Substantia nigra (tissue), 51 donors: ENCODE measurements at places on chromosomes 3 and 15.

DNA sequence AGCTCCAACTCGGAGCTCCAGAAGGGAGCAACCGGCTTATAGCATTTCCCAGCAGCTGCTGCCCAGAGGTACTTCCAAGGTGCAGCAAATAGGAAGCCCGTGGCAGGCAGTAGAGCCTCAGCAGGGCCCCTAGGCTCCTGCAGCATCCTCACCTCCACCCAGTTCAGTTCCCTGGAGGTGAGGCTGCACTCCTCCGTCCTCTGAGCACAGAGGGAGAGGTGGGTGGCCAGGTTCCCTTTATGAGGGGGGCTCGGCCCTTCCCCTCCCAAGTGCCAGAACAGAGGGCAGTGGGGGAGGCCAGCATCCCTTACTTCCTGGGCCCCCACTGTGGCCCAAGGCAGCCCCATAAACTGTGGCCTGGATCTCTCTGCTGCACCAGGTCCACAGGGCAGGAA, 150.2 kb downstream of the ATP10A start:
- no peak for DNase-seq

DNA sequence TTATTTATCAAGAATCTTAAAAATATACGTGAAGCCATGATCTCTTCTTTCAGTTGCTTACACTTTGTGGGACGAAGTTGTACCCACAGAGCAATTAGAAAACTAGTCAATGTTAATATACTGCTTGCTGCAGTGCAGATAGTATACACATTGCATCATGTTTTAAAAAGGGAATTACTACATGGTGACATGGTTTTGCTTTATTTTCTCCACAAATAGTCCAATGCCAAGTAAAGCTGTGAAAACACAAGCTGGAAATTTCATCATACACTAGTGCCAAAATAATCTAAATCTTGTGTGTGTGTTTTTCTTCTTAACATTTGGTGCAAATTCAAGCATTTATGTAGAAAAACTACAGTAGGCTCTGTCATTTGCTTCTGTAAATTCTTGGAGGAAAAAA, 233.0 kb downstream of the EPHA3 start:
- no peak for DNase-seq

DNA sequence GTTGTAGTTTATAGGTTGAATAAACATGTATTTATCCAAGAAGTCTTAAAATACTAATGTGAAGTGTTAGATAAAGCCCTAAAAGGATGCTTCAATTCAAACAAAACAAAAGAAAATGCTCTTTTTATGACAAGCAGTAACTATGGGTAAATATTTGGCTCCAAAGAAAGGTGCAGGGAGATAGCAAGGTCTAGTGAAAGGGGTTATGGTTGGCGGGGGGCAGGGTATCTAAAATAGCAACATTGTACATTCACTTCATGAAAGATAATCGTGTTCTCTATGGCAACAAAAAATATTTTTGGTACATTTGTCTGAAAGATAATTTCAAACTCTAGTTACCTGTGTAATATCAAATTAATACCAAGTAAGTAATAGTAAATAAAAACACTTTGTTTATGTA, 149.5 kb downstream of the FGF12 start:
- DNase-seq = no peak

GRCh38 chr15:77871852-77872371, 205.6 kb downstream of the TBC1D2B start:
- DNase-seq = no peak

GRCh38 chr3:55292360-55292759, 194.7 kb downstream of the WNT5A start:
- no peak for DNase-seq

DNA sequence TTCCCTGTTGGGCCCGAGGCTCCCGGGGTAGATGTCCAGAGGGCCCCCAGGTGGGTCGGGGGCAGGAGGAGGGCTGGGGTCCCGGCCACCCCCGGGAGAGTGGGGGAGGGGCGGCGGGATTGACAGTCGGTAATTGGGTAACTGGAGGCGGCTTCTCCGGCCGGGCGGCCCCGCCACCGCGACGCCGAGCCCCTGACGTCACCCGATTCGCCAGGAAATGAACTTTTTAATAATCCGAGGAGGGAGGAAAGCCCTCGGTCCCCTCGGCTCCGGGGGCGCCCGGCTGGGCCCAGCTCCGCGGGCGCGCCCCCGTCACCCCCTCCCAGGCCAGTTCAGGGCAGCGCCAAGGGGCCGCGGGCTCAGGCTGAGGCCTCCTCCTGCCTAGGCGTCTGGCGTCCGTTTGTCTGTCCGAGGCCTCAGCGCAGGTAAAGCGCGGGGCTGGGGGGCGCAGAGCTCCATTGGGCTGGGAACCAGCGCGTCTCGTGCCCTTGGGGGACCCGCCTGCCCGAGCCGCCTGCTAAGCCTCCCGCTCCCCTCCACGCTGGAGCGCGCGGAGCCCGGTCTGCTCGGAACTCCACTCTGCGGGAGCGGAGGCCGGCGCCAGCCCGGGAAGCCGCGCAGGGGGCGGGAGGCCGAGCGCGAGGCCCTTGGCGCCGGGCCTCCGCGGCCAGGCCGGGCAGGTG, 3.9 kb downstream of the GATA2 start:
- no peak for DNase-seq

GRCh38 chr3:39019299-39019698, 32.4 kb downstream of the SCN11A start:
- DNase-seq = no peak

GRCh38 chr3:14803981-14804834, 14.6 kb upstream of the FGD5 start:
- DNase-seq = no peak

DNA sequence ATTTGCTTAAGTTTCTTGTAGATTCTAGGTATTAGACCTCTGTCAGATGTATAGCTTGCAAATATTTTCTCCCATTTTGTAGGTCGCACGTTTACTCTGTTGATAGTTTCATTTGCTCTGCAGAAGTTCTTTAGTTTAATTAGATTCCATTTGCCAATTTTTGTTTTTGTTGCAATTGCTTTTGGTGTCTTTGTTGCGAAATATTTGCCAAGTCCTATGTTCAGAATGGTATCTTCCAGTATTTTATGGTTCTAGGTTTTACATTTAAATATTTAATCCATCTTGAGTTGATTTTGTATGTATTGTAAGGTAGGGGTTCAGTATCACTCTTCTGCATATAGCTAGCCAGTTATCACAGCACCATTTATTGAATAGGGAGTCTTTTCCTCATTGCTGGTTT, 64.9 kb downstream of the CHCHD6 start:
- DNase-seq = no peak
